Vagina (tissue), 2 donors: ENCODE measurements at places on chromosomes 7 and 10. TPM values are rescaled to one million over a fixed set of nuclear protein-coding genes. Genes with fewer than 3 reads are reported as not detected.

Gene BMPER
- 5.2 TPM for total RNA-seq

Gene ADAMTS14
- not detected for total RNA-seq

Gene SNX8
- 8.3 TPM for total RNA-seq

- H3K4me1 ChIP-seq, result peaks cover 51% of the 10 kb centered on the region
- H3K36me3 ChIP-seq, result no peaks in the 10 kb centered on the region
- no peaks in the 10 kb centered on the region for H3K27me3 ChIP-seq
These were observed 77.4 kb downstream of the LRMDA start for GRCh38 chr10:75508814-75509306.

DNA sequence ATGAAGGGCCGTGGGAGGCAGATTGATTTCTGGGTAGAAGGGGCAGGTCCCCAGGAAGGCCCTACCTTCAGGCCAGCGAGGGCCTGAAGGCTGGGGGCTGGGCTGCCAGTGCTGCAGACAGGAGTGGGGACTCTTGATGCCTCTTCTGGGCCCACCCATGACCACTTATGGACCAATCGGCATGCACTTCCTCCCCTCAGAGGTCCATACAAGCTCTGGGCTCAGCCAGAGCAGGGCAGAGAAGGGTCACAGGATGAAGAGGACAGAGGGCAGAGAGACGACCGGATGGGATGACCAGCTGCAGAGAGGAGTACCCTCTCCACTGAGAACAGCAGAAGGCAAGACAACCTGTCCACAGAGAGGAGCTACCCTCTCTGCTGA is 120.1 kb downstream of the DYNC2I1 start:
- H3K4me3 ChIP-seq, result peak overlapping the region; percentile 34
- H3K27ac ChIP-seq, result peak overlapping the region; percentile 54
- H3K4me1 ChIP-seq, result peaks cover 28% of the 10 kb centered on the region
- no peaks in the 10 kb centered on the region for H3K36me3 ChIP-seq
- no peak for DNase-seq

DNA sequence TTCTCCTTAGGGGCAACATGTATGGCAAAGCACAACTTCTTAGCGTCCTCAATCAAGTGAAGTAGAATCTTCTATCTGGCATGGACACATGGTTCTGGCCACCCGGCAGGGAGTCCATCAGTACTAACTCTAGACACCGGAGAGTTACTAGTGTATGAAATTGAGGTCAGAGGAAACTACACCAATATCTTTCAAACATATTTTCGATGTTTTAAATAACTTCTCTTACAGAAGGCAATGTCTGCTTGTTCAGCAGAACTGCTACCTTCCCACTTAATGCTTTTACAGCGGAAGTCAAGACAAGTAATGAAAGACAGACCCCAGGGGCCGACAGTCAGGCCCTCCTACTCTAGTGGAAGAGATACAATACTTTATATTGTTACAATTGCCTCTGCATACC is 89.9 kb downstream of the RNF216 start:
- peaks cover 91% of the 10 kb centered on the region for H3K4me1 ChIP-seq
- DNase-seq, result no peak
- H3K27me3 ChIP-seq, result no peaks in the 10 kb centered on the region
- no peak overlapping the region for H3K4me3 ChIP-seq
- no peaks in the 10 kb centered on the region for H3K36me3 ChIP-seq

GRCh38 chr7:44136731-44137130 is 4.4 kb downstream of the MYL7 start:
- no peaks in the 10 kb centered on the region for H3K36me3 ChIP-seq
- H3K27ac ChIP-seq, result no peak overlapping the region
- no peaks in the 10 kb centered on the region for H3K4me1 ChIP-seq

- H3K36me3 ChIP-seq, result peaks cover under 1% of the 10 kb centered on the region
- H3K27ac ChIP-seq, result peak overlapping the region; percentile 79
- DNase-seq, result peak; percentile 81
- H3K27me3 ChIP-seq, result no peaks in the 10 kb centered on the region
- H3K4me3 ChIP-seq, result peak overlapping the region; percentile 86
- H3K4me1 ChIP-seq, result peaks cover 28% of the 10 kb centered on the region
These were observed 284 bp downstream of the CXCL12 start for GRCh38 chr10:44384601-44385025.

DNA sequence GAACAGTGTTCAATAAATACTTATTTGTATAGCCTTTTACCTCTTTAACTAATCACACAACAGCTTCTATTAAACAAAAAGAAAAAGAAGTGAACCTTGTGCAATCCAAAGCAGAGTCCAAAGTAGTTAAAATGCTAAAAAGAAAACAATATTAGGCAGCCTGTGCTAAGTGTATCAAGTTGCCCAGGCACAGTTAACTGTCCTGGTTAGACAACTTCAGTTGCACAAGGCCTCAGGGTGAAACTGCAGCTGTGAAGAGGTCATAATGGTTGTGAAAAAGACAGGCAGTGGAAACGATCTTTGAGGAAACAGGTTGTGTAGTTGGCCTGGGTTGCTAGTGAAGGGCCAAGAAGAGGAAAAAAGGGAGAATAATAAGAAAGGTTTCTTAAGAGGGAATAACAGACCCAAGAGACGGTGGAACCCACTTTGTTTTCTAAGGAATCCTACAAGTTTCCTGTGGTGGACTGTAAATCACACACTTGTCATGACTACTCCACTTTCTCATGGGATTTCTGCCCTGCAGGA is 6.0 kb upstream of the CROT start:
- H3K4me1 ChIP-seq, result peaks cover 20% of the 10 kb centered on the region
- H3K27me3 ChIP-seq, result no peaks in the 10 kb centered on the region
- no peak overlapping the region for H3K4me3 ChIP-seq
- H3K36me3 ChIP-seq, result peaks cover 7% of the 10 kb centered on the region

GRCh38 chr7:64880322-64881297 is 22.5 kb upstream of the ZNF273 start:
- H3K36me3 ChIP-seq, result no peaks in the 10 kb centered on the region
- peaks cover 25% of the 10 kb centered on the region for H3K4me1 ChIP-seq
- no peak overlapping the region for H3K27ac ChIP-seq

DNA sequence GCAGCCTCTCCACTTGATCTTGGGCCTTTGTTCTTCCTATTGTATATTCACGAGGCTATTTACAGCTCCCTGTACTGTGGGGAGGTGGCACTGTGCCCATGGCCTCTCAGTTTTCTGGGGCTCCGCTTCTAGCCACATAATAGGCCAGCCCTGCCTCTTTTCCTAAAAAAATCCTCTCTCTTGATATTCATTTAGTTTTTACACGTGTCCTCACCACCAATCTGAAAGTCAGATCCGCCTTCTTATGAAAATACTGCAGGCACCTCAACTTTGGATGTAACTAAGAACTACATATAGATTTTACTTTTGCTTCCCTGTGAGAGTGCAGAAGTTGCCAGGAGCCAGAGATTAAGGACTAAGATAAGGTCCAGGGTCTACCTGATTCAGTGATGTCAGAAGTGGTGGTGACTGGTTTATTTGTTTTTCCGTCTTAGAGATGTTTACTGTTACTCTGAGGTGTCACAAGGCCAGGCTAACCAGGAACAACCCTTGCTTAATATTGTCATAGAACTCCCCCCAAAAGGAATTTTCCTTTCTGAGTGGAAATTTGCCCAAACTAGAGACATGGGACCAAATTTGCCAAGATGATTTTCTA is 7.8 kb downstream of the BAMBI start:
- H3K27ac ChIP-seq, result no peak overlapping the region
- H3K36me3 ChIP-seq, result no peaks in the 10 kb centered on the region
- no peaks in the 10 kb centered on the region for H3K27me3 ChIP-seq
- H3K4me1 ChIP-seq, result peaks cover 4% of the 10 kb centered on the region
- no peak for DNase-seq

DNA sequence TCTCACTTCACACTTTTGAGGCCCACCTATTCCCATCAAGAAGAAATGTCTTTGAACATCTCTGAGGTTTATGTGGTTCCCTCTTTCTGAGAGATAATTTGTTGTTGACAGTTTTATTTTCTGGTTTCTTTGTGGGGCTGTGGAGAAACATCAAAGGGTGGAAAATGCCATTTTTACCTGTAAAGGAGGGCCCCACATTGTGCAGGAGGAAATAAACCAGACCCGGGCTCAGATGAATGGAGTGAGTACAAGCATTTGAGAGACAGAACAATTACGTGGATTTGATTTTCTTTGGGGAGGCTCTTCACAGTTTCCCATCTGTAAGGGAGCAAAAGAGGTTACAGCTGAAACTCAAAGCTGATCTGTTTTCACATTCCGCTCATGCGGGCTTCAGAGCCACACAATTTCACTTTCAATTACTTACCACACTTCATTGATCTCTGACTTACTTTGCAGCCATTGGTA is 29.8 kb downstream of the ITPRIP start:
- H3K36me3 ChIP-seq, result peaks cover 13% of the 10 kb centered on the region
- H3K4me1 ChIP-seq, result peaks cover 42% of the 10 kb centered on the region
- H3K27ac ChIP-seq, result no peak overlapping the region
